ENCODE measurements at places on chromosomes 5 and 9.

DNA sequence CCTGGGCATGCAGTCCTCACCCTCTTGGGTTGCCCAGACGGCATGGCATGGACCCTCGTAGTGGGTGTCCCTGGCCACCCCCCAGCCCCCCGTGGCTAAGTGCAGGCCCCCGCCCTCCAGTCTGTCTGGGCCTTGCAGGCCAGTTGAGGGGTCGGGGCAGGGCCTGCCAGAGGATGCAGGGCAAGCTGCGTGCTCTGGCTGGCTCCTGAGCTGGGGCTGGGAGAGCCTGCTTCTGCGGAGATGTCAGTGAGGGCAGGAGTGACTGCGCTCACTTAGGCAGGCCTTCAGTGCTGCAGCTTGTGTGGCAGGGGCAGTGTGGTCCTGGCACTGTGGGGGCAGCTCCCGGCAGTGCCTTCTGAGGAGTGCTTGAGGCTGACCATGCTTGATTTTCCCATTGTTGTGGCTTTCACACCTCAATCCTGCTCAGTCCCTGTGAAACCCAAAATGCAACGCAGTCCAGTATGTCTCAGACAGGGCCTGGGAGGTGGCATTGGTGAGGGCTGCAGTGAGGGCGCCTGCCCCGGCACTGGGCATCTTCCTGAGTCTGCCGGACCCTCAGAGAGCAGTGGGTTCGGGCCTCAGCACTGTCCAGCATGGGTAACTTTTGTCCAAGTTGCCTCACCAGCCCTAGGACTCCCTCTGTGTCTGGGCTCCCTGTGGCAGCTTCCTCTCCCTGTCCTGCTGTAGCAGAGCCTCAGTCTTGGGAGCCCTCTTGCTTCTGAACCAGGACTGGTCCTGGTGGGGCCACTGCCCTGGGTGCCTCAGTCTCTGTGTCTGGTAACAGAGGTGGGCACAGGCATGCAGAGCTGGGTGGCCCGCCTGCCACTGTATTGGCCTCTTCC is 93.0 kb downstream of the PHF2 start:
- DNase-seq: no peak

DNA sequence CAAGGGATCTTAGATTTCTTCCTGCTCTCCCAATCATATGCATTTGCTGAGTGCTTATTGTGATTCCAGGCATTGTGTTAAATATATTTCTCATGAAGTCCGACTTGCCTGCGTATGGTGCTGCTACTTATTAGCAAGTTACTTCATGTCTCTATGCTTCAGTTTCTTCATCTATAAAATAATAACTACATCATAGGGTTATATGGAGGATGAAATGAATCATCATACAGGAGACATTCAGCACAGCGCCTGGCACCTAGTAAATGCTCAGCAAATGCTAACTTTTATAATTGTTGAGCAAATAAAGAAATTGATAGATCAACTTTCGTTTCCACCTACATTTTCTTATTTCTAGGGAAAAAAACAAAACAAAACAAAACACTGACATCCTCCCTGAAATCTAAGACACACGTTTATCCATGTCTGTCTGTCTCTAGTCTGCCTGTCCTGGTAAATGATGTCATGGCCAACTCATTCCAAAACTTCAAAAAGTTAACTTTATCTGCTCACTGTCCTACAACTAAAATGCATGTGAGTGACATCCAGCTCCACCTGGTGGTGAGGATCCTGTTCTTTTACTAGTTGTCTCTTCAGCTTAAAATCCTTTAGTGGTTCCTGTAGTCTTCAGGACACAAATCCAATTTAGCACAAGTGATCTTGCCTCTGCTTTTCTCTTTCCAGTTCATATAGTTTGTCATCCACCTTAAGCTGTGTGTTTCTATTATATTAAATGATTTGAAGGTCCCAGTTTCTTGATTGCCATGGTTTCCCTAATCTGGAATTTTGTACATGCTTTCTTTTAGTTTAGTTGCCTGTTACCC is 27.7 kb downstream of the PPP3R2 start:
- no peak for DNase-seq

DNA sequence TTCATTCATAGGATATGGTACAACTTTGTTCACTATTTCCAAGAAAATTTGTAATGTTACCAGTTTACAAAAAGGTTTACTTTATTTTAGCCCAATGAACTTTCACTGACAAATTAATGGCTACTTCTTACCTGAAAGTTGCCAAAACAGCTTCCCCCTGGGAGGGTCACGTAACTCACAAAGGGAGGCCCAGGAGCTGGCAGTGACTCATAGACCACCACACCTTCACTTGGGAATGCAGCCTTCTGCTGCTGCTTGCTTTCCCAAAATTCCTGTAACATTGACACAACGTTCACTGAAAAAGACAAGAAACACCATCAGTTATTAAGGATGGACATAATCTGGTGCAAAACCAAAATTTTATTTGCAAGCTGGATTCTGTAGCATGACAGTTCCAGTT is 18.1 kb downstream of the LIX1 start:
- no peak for DNase-seq

- DNase-seq: no peak
Measured at GRCh38 chr5:129002527-129002842, 37.2 kb downstream of the SLC27A6 start.

DNA sequence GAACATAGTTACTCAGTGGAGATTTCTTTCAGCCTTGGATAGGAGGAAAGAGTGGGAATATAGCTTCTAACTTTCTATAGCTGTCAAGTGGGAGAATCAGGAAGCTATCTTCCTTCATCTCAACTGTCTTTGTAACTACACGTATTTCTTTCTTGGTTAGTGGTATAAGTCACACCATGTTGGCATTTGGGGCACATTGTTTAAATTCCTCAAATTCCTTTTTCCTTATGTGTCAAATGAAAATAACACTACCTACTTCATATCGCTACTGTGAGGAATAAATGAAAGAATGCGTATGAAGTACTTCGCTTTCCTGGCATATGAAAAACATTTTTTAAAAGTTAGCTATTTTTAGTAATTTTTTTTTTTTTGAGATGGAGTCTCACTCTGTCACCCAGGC is 1082.5 kb upstream of the WWC1 start:
- no peak for DNase-seq

DNA sequence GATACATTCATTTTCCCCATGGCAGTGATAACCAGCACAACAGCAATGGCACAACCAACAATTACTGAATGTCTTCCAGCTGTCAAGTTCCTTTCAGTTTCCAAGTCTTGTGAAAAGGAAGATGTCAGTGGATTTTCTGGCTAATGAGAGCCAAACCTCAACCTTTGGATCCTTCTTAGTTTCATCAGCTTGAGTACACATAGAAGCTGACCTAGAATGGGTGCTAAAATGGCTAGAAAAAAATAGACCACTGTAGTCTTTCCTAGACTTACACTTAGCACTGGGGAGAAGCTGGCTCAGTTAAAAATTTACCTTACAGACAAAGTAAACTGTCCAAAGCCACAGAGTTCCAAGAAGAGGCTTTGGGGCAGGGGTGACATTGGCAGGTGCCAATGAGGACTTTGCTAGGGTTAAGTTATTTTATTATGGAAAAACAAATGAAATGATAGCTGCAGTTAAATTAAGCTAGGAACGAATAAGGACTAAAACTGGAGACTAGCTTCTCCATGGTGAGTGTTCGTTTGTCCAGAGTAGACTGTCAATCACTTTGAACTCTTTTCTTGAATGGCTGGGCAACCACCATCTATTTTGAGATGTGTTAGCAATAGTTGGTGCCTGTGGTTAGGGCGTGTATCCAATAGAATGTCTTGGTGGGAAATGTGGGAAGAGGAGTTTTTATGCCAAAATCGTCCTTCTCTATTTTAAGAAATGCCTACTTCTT is 25.9 kb upstream of the TXN start:
- no peak for DNase-seq

GRCh38 chr9:121987314-121987713 is 105.8 kb downstream of the TTLL11 start:
- DNase-seq: no peak

- DNase-seq: no peak
Measured at GRCh38 chr5:173825215-173825865, 62.8 kb upstream of the CPEB4 start.

DNA sequence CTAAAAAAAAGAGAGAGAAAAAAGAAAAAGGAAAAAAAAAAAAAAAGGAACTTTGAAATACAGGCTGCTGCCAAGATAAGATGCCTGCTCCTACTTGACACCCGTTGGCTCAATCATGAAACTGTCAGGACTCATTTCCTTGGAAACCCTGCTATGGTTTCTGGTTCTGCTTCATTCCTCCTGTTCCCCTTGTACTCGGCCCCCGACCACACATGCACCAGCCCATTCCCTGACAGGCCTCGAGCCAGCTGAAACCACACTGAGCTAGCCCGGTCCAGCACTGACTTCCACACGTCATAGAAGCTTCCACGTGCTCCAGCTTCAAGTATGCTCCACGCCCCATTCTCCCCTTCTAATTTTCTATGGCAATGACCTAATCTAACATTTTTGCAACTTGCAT is 93.2 kb downstream of the MYO10 start:
- no peak for DNase-seq

GRCh38 chr5:6046296-6046967 is 331.9 kb downstream of the MED10 start:
- DNase-seq: no peak

- DNase-seq: no peak
Measured at GRCh38 chr5:170882345-170882744, 20.5 kb downstream of the RANBP17 start.

DNA sequence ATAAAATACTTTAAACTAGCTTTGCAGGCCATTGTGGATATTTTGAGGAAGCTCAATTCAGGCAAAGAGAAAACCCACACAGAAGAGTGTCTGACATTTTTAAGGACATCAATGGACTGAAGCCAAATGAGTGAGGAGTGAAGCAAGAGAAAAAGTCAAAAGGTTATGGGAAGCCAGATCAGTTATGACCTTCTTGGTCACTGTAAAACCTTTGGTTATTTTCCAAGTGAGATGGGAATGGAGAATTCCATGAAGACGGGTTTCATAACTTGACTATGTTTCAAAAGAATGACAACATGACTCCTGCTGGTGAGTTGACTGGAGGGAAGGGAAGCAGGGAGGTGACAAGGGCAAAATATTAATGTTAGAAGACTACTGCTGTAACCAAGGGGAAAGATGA is 585.2 kb downstream of the EFNA5 start:
- DNase-seq: no peak

DNA sequence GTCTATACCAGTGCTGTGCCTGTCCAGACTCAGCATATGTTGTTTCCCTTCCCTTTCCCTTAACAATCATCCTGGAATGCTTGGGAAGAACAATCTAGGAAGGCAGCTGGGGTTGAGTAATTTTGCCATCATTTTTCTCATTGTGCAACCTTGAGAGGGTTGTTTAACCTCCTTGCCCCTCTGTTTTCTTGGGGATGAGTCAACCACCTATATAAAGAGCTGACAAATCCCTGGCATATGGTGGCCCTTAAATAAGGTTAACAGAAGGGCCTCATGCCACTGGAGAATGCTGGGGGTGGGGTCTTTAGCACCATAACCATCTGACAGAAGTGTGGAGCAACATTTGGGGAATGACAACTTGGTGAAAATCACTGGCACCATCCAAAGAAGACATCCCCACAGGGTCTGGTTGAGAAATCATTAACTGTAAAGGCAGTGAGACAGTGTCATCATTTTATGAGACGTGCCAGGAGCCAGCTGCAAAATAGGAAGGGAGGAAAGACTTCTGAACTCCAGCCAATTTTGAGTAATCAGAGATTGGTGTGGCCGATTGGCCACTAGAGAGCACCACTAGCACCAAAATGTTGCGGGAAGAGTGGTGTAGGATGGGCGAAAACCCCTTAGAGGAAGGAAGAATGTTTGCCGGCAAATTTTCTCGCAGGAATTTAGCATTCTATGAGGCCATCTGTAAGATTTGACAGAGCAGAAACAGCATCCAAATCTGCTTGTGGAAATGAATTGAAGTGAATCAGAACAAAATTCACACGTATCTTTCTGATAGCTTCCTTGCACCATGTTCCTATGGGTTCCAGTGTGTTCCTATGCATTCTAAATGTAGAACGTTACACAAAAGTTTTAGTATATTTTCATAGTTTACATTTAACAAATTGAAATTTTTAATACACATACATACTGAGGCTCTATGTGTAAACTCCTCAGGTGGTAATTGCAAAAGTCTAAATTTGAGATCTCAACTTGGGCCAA is 113.8 kb downstream of the MSX2 start:
- no peak for DNase-seq

GRCh38 chr5:1312206-1312605 is 17.3 kb upstream of the TERT start:
- peak; percentile 43 for DNase-seq

- DNase-seq: no peak
Measured at GRCh38 chr9:134217431-134218210, 53.3 kb upstream of the RNU6ATAC start.

DNA sequence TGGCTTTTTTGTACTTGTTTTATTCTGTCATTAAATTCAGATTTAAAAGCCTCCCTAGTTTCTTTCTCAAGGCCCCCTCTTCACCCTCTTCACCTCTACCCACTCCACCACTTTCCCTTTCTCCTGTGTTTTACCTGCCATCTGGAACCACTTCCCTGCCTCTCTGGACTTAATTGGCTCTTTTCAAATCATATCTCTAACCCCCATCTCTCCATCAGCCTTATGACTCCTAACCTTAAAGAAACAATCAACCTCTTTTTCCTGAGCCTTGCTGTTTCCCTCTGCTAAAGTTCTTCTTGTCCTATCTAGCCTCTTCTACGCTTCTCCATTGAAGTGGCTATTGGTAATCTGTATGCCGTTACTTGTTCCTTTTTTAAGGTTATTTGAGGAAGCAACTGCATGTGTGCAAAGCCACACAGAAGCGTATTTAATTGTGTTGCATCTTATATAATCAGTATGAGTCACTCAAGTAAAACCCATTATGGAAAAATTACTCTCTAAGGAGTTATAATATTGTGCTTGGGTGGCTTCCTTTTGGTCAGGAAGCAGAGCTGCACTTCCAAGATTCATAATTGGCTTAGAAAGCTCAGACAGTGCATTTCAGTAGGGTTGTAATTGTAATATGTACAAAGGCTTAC is 653.6 kb upstream of the ITGA1 start:
- no peak for DNase-seq

- no peak for DNase-seq
Measured at GRCh38 chr9:126894052-126894603, 20.5 kb upstream of the RALGPS1 start.

GRCh38 chr5:174935854-174936474 is 211.6 kb downstream of the MSX2 start:
- DNase-seq: no peak
